Natural killer cell treated with Interleukin-12 subunit alpha and Interleukin-12 subunit beta and Interleukin-15 and Interleukin-18, amount 100 ng/mL, for 72 hours (primary cell): ENCODE measurements at places on chromosomes 4 and X. TPM values are rescaled to one million over a fixed set of nuclear protein-coding genes. Genes with fewer than 3 reads are reported as not detected.

DNA sequence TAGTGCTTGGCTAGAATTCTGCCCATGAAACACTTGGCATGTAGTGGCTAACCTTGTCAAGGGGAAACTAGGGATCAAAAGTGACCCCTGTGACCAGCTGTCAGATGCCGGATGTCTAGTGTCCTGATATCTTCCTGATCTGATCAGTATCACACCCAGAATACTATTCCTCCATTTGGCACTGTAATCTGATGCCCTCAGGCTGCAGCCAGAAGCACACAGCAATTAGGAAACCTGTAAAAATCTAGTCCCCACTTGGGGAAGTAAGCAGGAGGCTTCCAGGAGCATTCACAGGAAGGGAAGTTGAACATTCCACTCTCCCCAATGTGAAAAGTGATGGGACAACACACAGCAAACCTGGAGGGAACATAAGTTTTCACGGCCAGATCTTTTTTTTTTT lies 125.1 kb downstream of the HS6ST2 start:
- DNase-seq, result no peak

- no peak for DNase-seq
These were observed 14.7 kb downstream of the FGFRL1 start for GRCh38 chr4:1026115-1026514.

GRCh38 chr4:186039697-186040096 lies 29.3 kb upstream of the TLR3 start:
- no peak for DNase-seq

GRCh38 chr4:173418639-173419038 lies 19.7 kb upstream of the SCRG1 start:
- no peak for DNase-seq

DNA sequence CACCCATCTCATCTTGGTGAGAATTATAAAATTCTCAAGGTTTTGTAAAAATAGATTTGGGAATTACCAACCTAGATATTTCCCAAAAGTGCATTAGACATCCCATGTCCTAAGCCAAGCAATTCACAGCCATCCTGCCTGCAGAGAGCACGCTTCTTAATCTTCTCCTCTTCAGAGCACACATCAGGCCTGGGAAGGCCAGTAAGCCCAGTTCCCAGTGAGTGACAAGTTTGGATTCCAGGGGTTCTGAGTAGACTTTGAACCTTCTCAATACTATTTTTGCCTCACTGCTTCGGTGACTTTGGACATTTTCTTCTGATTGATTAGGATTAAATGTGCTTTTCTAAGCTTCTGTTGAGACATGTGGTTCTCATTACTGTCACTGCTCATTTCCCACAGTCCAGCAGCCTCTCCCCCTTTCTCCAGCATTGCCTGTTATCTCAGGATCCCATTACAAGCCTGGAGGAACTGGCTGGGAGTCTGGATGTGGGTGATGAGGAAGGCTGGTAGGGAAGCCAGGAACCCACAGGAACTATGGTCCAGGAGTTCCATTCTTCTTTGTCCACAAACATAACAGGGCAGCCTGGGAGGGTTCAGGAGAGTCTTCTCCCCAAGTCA lies 56.4 kb upstream of the TMEM150C start:
- DNase-seq, result no peak

DNA sequence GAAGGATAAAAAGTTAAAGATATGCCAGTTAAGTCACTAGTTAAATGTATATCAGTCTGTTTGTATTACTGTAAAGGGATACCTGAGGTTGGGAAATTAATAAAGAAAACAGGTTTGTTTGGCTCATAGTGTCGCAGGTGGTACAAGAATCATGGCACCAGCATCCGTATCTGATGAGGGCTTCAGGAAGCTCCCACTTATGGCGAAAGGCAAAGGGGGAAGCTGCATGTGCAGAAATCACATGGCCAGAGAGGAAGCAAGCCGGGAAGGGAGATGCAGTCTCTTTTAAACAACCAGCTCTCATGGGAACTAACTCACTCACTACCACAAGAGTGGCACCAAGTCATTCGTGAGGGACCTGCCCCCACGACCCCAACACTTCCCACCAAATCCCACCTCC lies 91.9 kb upstream of the SH3RF1 start:
- DNase-seq, result no peak

DNA sequence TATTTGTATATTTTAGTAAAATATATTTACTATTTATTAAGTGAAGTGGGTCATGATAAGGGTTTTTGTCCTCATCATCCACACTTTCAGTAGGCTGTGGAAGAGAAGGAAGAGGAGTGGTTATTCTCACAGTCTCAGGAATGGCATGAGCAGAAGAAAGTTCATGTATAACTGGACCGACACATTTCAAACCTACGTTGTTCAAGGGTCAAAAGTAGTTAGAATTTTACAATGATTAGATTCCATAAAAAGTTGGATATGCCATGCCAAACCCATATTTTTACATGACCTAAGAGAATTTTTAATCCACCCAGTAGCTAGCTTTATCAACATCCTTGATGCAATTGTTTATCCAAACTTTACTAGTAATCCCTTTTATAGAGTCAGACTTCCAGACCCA lies 15.6 kb upstream of the MAGEA8 start:
- DNase-seq, result no peak

- DNase-seq, result peak; percentile 62
These were observed at the start of gene MID2 for GRCh38 chrX:107825698-107826237. Gene MID2 (plus strand): TSS chrX:107825866. CDS start chrX:107826427, 561 bp downstream.

- no peak for DNase-seq
These were observed 417.7 kb upstream of the GALNT7 start for GRCh38 chr4:172750910-172751309.

GRCh38 chr4:86026720-86027119 lies 333.1 kb downstream of the MAPK10 start:
- no peak for DNase-seq

DNA sequence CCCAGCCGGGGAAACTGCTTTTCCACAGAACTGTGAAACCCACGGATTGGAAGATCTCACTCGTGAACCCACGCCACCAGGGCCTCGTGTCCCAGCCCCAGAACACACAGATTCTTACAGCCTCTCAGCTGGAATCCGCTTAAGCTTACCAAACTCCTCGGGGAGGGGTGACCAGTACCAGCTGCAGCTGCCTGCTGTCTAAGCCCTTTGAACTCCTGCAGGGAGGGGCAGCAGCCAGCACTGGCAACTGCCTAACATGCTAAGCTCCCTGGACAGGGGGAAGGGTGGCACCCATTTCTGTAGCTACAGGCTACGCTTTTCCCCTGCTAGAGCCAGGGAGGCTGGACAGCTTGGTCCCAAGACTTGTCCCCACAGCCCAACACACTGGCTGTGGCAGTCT lies 38.4 kb downstream of the TBL1X start:
- no peak for DNase-seq

DNA sequence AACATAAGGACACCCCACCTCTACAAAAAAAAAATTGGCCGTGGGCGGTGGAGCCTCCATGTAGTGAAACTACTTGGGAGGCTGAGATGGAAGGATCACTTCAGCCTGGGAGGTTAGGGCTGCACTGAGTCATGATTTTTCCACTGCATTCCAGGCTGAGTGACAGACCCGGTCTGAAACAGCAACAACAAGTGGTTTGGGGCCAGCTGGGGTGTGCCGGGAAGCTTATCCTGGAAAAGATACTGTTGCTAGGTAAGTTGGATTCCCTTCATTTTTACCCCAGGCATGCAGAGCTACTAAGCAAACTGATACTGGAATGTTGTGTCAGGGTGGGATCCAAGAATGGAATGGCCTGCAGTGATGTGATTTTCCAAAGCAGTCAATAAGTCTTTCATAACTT lies 57.0 kb downstream of the XAGE2 start:
- DNase-seq, result no peak

GRCh38 chr4:144178414-144178813 lies 37.9 kb upstream of the GYPA start:
- DNase-seq, result no peak

DNA sequence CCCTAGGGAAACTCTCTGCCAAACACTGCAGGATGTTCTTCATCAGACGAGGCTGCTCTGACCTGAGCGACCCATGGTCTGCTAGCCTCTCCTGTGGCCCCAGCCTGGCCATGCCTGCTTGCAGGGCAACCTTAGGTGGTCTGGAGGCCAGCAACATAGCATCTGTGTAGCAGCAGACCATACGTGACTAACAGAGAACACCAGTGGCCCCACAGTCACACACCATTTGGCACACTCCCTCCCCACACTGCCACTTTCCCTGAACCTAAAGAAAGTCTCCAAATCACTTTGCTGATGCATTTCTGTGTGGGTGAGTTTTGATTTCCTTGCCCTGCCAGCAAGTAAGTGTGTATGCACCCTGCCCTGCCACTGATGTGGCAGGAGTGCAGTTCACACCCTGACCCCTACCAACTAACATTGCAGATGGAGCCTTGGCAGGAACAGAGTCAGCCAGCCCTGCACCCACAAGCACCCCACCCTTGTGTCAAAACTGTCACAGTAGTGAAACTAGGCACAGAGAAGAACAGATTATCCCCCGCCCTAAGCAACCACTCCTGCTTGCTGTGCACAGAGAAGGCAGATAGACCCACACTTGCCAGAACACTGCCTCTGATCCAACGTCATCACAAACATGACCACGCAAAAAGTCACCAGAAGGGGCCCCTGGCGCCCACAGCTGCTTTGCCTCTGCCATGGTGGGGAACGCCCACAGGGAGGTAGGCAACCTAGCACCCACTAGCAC lies 249.1 kb downstream of the SPIN4 start:
- DNase-seq, result no peak

DNA sequence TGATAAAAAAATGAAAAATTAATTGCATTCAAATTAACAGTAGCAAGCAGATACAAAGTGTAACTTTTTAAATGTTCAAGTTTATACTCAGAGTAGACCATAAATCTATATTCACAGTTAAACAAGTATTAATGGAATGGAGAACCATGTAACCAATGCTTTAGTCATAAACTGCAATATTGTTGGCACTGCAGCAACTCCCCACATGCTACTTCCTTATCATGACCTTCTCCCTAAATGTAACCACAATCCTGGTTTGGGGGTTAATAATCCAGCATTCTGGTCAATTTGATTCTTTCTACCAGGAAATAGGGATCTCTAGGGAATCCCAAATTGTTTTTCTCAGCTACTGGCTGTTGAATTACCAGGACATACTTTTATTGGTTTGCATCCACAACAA lies 223.9 kb upstream of the DCAF8L1 start:
- no peak for DNase-seq

DNA sequence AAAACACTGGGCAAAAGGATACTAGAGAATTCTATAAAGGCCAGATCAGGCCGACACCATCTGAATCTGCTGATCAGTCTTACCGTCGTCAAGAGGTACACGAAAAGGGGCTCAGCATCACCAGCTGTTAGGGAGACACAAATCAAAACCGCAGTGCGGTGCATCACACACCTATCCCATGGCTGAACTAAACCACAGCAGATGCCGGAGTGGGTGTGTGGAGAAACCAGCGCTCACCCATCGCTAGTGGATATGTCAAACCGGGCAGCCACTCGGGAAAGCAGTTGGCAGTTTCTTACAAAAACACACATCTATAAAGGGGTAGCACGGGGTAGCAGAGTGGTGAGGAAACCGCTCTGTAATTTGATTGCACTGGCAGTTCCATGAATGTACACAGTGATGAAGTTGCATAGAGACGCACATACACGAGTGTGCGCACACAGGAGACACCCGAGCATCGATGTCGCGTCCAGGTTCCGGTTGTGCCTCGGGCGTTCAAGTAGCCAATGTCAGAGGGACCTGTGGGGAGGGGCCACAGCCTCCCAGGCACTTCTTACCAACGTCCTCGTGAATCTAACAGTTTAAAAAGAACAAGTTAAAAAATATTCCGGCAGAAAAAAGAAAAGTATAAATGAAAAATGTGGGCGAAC lies 23.1 kb upstream of the CCNQ start:
- no peak for DNase-seq

Gene MAGEA11
- not detected for total RNA-seq

Gene ATP2B3
- not detected for total RNA-seq

Gene SAGE1
- not detected for total RNA-seq
